ENCODE measurements at places on chromosomes 5 and 9.

- no peak for DNase-seq
Measured at GRCh38 chr5:150653145-150653761, 7.8 kb upstream of the MYOZ3 start.

- no peak for DNase-seq
Measured at GRCh38 chr9:24218656-24219055, 327.0 kb downstream of the IZUMO3 start.

GRCh38 chr5:2330325-2331130 lies 420.9 kb downstream of the IRX2 start:
- no peak for DNase-seq

DNA sequence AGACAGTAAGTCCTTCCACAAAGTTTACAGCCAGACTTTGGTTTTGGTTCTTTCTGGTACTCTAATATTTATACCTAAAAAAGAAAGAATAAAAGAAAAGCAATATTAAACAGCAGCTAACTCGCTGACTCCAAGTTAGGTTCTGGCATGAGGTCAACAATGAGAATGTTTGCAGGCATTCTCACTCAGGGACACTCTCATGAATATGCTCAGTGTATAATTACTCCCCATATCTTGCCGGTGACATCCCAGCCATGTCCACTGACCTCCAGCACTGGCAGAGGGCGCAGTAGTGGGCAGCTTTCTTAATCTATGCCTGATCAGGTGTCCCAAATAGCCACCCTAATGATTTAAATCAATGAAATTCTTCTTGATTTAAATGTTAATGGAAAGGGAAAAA lies 151.5 kb downstream of the BNC2 start:
- DNase-seq, result no peak
